ENCODE measurements at places on chromosomes 5 and 9.

DNA sequence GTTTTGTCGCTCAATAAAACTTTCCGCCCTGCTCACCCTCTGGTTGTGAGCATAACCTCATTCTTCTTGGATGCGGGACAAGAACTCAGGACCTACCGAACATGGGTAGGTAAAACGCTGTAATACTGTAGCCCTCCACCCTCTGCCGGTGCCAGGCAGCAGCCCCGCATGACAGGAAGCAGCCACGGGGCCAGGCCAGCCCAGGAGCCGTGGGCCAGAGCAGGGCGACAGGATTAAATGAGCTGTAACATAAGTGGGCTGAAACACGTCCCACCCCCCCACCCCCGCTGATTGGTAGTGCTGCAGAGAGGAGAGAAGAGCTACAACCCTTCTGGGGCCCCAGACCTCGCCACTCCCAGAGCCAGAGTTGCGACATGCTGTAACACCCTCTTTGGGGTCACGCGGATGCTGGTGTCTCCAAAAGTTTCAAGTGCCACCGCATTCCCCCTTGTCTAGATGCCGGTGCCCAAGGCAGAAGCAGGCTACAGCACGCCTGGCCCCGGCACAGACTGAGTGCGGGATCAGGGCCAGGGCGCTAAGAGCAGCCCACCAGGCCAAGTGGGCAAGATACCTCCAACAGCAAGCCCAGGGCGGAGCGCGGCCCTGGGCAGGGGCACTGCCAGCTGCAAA lies 81.8 kb downstream of the FBXW11 start:
- no peak for DNase-seq

DNA sequence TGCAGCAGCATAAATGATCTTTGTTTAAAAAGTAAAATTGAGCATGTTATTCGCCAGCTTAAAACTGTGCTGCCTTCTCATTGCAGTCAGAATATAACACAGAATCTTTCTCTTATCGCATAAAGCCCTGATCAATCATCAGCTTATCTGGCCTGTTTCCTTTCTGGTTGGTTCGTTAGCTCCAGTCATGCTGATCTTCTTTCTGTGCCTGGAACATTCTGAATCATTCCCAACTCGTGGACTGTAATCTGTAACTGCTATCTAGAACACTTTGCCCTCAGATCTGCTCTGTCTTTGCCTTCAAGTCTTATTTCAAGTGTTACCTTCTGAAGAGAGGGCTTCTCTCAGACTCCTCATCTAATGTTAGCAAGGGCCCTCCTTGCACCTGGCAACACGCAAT lies 11.9 kb upstream of the FER start:
- no peak for DNase-seq

- DNase-seq = no peak
Observed at GRCh38 chr5:140293091-140293848, 9.6 kb downstream of the PFDN1 start.

DNA sequence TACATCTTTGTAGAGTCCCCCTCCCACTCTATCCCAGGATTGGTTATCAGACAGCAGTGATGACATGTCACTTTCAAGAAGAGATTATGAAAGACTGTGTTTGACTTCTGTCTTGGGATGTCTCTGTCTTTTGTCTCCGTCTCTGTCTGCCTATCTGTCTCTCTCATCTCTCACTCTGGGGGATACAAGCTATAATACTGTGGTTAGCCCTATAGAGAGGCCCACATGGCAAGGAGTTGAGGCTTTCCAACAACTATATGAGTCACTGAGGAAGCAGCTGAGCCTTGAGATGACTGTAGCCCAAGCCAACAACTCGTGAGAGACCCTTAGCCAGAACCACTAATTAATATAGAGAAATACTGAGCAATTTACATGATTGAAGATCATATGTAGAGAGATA lies 284.8 kb downstream of the PDE4D start:
- no peak for DNase-seq

DNA sequence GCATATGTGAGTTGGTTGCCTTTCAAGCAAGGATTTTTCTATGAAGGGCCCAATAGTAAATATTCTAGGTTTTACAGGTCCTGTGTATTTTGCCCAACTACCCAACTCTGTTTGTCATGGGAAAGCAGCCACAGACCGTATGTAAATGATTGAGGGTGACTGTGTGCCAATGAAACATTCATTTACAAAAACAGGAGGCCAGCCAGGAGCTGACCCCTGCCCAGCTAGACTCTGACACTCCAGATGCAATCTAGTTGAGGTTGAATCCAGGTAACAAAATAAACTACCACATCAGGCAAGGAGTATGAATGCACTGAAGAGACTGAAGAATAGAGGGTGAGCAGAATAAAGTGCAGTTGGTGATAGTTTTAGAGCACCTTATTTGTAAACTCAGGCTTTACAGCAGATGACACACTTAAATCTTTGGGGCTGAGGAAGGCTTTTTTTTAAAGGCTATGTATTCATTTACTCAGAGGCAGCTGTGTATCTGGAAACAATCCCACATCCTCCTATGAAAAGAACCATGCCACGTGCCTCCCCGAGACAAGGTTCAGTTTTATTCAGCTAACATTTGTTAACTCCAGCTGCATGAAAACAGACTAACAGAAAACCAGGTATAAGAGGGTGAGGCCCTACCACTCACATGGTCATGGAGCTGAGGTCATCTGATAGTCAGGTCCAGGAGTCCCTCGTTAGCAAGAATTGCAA lies 60.7 kb downstream of the SLC1A1 start:
- no peak for DNase-seq

GRCh38 chr5:91026466-91026865 lies 356.7 kb downstream of the ARRDC3 start:
- no peak for DNase-seq

GRCh38 chr5:34916518-34916917 lies 1.0 kb downstream of the BRIX1 start:
- DNase-seq = no peak

DNA sequence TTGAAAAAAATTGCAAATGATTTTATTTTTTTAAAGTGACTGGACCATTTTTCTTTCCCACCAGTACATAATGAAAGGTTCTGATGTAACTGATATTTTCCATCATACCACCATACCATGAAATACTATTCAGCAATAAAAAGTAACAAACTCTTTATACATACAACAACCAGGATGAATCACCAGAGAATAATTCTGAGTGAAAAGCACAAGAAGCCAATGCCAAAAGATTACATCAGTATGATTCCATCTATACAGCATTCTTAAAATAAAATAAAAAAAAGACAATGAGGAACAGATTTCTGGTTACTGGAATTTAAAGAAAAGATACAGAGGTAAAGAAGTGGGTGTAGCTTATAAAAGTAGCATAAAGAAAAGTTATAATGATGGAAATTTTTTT lies 423.7 kb upstream of the ST8SIA4 start:
- no peak for DNase-seq

GRCh38 chr5:53219610-53220009 lies 110.1 kb upstream of the MOCS2 start:
- DNase-seq = no peak

- DNase-seq = no peak
Observed at GRCh38 chr9:105392531-105392930, 55.3 kb upstream of the FSD1L start.

DNA sequence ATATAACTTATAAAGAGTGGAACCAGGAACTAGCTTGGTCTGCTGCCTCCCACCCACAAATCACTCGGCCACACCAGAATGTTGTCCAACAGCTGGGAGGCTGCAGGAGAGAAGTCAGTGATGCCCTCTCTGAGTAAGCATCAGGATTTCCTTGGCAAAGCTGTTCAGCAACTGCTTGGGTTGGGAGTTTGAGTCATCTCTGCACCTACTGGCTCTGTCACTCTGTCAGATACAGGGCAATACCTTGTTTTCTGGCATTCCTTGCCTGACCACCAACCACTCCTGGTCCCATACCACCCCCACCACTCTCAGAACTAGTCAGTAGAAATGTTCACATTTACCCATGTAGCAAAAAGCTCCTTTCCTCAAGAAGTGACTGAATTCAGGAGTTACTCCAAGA lies 36.8 kb upstream of the GCNT4 start:
- DNase-seq = no peak

DNA sequence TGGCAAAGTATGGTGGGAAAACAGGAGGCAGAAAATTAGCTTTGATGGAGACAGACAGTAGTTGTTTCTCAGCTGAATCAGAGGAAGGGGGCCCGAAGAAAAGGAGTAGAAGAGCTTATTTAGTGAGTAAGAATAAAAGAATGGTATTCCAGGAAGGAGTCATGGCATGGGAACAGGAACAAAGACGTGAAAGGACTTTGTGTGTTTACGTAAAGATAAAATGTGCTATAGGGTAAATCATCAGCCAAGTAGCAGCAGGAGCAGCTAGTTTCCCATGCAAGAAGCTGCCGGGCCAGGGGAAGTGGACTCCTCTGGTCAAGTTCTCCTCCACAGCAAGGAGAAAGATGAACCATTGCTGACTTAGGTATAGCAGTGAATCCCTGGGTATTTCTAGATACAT lies 454.5 kb downstream of the HINT1 start:
- no peak for DNase-seq

DNA sequence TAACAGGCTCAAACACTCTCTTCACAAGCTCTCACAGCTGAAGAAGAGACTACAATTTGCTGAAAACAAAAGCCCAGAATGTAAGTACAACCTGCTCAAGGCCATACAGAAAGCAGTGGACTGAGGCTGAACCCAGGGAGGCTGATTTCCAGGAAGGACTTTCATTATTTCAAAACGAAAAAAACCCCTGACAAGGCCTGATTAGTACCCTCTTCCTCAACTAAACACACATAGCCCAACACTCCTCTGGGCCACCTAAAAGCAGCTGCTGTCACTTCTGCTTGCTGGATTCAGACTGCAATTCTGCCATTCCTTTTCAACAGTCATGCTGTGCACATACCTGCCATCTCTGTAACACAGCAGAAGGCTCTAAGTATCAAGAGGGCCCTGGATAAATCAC lies 18.2 kb downstream of the NRG2 start:
- DNase-seq = no peak

DNA sequence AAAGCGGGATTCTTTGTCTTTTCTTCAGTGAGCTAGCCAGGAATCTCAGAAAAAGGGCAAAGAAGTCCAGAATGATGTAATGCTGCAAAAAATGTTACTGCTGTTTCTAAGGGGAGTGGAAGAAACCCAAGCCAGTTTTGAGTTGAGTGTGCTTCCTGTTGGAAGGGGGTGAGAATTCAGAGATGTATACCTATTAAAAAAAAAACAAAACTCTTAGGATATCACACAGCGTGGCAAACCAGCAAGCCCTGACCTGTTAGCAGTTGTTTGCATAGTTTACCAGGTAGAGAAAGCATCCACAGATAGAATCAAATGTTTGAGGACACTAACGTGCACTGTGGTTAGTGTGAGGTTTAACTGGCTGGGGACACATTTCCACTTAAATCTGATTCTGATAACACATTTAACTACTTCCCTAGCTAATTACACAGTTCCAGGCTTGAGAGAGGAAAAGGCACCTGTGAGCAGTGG lies 11.4 kb downstream of the BASP1 start:
- no peak for DNase-seq

- no peak for DNase-seq
Observed at GRCh38 chr9:114500697-114501292, 4.5 kb downstream of the WHRN start.

- no peak for DNase-seq
Observed at GRCh38 chr5:172926796-172927195, 32.4 kb upstream of the RPL26L1 start.

DNA sequence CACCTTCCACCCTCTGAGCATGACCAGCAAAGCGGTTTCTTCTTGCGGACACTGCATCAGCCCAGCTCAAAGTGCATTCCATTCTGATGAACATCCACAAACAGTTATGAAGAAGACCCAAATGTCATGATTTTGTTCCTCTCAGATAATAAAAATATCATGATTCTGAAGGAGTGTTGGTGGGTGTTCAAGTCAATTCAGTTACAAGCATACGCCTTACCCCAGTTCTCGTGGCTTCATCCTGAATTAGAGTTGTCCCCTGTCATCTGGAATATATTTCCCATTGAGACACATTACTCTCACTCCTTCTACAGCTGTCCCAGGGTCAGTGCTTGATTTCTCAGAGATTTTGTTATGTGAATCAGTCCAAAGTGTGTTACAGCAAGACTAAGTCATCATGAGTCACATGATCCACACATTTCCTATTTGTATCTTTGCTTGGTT lies 325.4 kb downstream of the RFX3 start:
- no peak for DNase-seq

DNA sequence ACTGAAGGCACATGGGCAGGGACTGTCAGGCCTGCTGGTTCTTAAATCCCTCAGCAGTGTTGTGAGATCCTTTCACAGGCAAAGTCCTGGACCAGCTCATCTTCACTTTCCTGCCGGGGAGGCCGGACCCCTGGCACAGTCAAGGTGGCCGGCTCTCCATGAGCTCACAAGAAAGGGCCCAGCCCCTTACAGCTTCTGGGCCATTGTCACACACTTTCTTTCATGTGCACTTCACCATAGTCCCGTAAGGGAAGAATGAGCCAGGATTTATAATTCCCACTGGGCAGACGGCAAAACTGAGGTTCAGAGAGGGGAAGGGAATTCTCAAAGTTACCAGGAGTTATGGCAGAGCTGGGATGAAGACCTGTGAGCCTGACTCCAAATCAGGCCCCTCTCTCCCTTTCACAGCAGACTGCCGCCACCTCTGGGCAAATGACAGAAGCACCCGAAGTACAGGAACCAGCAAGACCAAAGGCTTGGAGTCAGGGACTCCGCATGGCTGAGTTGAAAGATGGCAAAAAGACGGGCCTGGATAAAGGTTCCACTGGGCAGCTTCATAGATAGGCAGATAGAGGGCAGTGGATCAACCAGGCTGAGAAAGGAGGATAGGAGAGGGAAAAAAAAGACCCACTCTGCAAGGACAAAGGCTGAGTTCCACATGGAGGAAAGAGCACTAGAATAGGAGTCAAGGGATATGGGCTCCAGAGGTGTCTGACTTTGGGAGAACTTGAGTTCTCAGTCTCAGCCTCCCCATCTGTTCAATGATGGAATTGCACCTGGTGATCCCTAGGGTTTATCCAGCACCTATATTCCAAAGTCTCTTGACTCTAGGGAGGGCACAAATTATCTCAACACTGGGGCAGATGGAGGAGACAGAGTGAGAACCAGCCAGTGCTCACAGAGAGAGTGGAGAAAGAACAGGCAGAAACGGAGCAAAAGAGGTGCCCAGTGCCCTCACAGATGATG lies 128.7 kb downstream of the PAX5 start:
- DNase-seq = peak; percentile 60
